CD4-positive, alpha-beta T cell treated with Interleukin-15 for 1 hour (primary cell): ENCODE measurements at places on chromosomes 4 and X.

DNA sequence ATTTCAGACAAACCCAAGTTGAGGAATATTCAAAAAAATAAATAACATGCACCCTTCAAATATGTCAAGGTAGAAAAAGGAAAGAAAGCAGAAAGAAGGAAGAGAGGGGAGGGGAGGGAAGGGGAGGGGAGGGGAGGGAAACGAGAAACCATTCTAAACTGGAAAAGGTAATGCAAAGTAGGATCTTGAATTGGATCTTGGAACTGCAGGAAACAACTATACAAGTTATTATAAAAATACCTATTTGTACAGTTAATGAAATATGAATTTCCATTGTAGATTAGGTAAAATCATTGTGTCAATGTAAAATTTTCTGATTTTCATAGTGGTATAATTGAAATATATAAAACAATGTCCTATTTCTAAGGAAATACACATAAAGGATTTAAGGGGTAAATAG is 668.4 kb downstream of the FAT4 start:
- no peak for DNase-seq

DNA sequence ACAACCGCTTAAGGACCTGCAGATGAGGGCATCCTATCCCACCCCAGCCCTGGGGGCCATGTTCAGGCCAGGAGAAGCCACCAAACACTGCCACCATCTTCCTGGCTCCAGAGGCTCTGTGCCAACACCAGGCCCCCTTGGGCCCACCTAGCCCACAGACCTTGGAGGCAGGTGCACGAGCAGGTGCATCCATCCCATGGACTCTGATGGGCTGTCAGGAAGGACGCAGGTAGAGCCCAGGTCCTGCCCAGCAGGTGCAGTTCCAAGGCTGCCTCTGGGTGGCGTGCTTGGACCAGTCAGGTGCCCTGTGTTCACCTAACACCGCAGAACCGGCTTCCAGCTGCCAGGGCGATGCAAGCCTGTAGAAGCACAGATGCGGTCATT is 22.8 kb upstream of the PDE6B start:
- DNase-seq, result peak; percentile 35

- DNase-seq, result peak; percentile 37
These were observed 18.4 kb downstream of the IQSEC2 start for GRCh38 chrX:53262918-53263394.

DNA sequence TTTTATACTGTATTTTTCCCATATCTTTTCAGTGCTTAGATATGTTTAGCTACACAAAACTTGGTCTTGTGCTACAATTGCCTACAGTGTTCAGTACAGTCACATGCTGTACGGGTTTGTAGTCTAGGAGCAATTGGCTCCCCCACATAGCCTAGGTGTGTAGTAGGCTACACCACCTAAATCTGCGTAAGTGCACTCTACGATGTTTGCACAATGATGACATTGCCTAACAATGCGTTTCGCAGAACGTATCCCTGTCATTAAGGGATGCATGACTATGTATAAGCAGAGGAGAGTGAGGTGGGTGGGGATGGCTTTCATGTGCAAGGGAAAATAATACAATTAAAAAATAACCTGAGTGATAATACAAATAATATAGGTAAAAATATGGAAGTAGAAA is 131.4 kb downstream of the GBA3 start:
- no peak for DNase-seq

DNA sequence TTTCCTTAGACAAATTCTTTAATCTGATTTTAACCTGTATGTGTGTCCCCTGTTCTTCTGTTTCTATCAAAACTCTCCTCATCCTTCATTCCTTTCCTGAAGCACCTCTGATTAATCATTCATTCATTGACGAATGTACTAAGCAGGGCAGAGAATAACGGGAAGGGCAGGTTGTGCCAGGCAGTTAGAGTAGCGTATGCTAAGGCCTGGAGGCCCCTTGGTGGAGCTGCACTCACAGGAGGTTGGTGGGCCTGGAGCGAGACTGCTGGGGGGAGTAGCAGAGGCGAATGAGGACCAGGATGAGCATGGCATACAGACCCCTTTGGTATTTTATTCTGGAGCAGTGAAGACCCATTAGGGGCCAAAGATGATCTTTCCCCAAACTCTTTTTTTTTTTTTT is 22.5 kb downstream of the PTTG2 start:
- DNase-seq, result no peak
